ENCODE measurements at places on chromosomes 16 and 17.

- DNase-seq = no peak
Observed at GRCh38 chr17:41338961-41339485, 11.6 kb downstream of the KRT33A start.

GRCh38 chr17:56679777-56680422 lies 86.4 kb downstream of the NOG start:
- no peak for DNase-seq

- DNase-seq = no peak
Observed at GRCh38 chr17:71866095-71866494, 254.7 kb upstream of the SOX9 start.

DNA sequence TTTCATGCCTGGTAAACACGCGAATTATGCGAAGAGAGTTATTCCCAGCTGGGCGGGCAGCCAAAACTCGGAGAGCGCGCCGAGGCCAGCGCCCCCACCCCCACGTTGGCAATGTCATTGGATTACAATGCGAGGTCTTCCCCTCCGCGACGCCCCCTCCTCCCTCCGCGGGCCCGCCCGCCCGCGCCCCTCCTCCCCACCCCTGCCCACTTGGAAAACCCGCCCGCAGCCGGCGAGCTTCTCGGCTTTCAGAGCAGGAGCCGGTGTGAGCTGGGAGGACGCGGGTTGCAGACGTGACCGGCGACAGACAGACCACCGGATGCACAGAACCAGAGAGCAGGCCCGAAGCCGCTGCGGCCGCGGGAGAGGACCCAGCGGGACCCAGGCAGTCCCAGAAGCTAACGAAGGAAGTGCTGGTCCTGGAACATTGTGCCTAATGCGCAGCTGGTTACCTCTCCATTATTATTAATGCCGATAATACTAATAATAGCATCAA lies 4.0 kb downstream of the NOG start:
- DNase-seq = no peak

Measured in AG09309 (cell line).